Spinal cord (tissue), 10 donors: ENCODE measurements at places on chromosomes 6 and 20. TPM values are rescaled to one million over a fixed set of nuclear protein-coding genes. Genes with fewer than 3 reads are reported as not detected.

- no peak for DNase-seq
These were observed 479.0 kb upstream of the NRSN1 start for GRCh38 chr6:23647045-23647444.

GRCh38 chr20:20083807-20084206 is 31.5 kb downstream of the CFAP61 start:
- no peak for DNase-seq

- no peak for DNase-seq
These were observed 76.8 kb downstream of the MAP3K4 start for GRCh38 chr6:161068321-161068741.

PAX1 gene
- polyA plus RNA-seq, result 0.08 TPM

NOX3 gene
- not detected for polyA plus RNA-seq
